Left colon (tissue), 2 donors: ENCODE measurements at places on chromosomes 4 and X. TPM values are rescaled to one million over a fixed set of nuclear protein-coding genes. Genes with fewer than 3 reads are reported as not detected.

PHF8 gene
- total RNA-seq, result 27.5 TPM

VCX2 gene
- not detected for total RNA-seq

SSX2B gene
- total RNA-seq, result not detected

SMARCA1 gene
- total RNA-seq, result 7.0 TPM

UBA6 gene
- total RNA-seq, result 45.0 TPM

CABS1 gene
- total RNA-seq, result not detected

TEX11 gene
- total RNA-seq, result 2.0 TPM

MAGEC3 gene
- total RNA-seq, result not detected

C1GALT1C1 gene
- total RNA-seq, result 28.8 TPM

MAGEB1 gene
- total RNA-seq, result not detected

RBM46 gene
- total RNA-seq, result not detected

STS gene
- 13.7 TPM for total RNA-seq

AIFM1 gene
- 76.9 TPM for total RNA-seq

OTUD6A gene
- not detected for total RNA-seq

GRCh38 chrX:21943460-21944135 is 3.1 kb downstream of the SMS start:
- no peak for DNase-seq

DNA sequence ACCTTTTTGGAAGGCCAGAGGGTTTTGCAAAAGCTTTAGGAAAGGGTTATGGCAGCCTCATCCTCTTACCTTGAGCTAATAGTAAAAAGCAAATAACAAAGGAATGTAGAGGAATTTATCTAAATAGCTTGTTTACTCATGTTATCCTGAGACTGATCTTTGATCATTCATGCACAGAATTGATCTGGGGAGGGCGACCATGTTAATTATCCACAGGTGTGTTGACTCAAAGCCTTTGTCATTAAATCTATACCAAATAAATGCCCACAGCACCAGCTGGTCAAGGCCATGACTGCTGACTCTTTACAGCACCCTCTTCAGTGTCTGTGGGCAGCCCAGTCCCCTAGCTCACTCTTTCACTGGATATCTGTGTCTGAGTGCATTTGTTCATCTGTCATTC is 22.8 kb upstream of the DCLK2 start:
- no peak for DNase-seq

DNA sequence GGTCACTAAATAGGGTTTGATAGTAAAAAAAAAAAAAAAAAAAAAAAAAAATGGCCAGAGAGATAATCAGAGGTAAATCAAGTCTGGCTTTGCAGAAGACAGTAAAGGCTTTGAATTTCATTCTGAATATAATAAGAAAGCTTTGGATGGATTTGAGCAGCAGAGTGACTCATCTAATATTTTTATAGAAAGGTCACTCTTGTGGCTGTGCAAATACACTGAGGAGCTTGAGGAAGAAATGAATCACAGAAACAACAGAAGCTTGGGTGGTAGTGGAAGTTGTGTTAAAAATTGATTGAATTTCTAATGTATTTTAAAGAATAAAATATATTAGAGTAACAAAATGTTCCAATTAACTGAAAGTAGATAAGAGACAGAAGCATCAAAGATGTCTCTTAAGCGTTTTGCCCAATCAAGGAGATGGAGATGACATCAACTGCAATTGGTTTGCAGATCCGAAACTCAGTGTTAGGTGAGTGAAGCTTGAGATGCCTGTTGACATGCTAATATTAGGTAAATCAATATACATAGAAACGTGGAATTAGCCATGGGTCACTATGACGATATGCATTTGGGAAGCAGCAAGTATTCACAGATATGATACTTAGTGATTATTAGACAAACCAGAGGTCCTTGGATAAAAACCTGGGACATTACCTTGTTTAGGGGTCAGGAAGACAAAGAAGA is 280.5 kb downstream of the GPM6A start:
- DNase-seq, result no peak

GRCh38 chrX:105471597-105471996 is 251.1 kb upstream of the TEX13A start:
- no peak for DNase-seq

GRCh38 chrX:68942104-68942503 is 113.3 kb downstream of the EFNB1 start:
- DNase-seq, result peak; percentile 17

GRCh38 chrX:111010111-111010510 is 85.9 kb upstream of the PAK3 start:
- DNase-seq, result no peak

GRCh38 chr4:90317785-90318184 is 190.6 kb downstream of the CCSER1 start:
- DNase-seq, result no peak

DNA sequence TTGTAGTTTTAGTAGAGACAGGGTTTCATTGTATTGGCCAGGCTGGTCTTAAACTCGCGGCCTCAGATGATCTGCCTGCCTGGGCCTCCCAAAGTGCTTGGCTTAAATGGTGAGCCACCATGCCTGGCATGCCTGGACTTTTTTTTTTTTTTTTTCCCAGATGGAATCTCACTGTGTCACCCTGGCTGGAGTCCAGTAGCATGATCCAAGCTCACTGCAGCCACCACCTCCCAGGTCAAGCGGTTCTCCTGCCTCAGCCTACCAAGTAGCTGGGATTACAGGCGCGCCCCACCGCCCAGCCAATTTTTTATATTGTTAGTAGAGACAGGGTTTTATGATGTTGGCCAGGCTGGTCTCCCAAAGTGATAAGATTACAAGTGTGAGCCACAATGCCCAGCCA is 8.4 kb downstream of the UBE2K start:
- DNase-seq, result peak; percentile 45

GRCh38 chr4:56086561-56086960 is 137.8 kb downstream of the CEP135 start:
- DNase-seq, result no peak

- no peak for DNase-seq
Observed at GRCh38 chr4:114005569-114006442, 26.4 kb upstream of the ARSJ start.

- DNase-seq, result no peak
Observed at GRCh38 chr4:33485111-33485510, 2759.2 kb downstream of the ARAP2 start.

DNA sequence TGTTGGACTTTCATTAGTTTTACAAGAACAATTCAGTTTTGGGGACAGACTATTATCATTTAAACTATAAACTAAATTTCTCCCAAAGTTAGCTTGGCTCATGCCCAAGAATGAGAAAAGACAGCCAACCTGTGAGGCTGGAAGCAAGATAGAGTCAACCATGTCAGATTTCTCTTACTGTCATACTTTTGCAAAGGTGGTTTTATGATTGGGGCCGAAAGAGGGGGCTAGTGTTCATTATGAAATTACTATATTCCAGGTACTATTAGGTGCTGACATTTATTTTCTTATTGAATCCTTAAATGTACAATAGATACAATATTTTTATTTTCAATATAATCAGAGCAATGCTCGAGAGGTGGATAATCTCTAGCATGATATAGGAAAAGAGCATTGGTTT is 30.6 kb downstream of the HERC6 start:
- no peak for DNase-seq

GRCh38 chrX:69155786-69156520 is 9.3 kb downstream of the PJA1 start:
- no peak for DNase-seq

DNA sequence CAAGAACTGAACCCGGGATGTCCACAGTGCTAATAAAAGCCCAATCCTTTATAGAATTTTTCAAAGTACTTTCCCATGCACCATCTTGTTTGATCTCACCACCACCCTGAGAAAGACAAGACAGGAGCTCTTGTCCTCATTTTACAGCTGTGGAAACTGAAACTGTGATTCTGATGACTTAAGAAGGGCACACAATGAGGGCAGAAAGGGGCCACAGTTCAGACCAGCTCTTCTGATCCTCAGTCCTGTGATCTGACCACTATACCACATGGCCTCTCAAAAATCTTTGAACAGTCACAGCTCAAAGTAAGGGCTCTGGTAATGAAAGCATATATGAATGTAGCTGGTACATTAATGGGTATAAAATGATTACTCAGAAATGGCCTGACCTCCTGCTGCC is 127.3 kb upstream of the CPEB2 start:
- DNase-seq, result no peak

DNA sequence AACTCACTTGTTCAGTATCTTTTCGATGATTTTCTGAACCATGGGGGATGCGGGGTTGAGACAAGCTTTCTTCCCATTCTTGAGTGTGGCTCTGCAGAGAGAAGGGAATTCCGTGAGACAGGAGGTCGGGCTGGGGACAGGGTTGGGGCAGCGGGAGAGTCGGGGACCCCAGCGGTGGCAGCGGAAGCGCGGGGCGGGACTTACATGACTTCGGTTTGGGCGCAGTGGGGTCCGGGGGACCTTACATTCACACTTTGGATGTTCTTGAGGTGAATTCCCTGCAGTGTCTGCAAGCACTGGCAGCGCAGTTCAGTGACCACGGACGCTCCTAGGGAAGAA is 434 bp downstream of the CXCL3 start:
- DNase-seq, result no peak

DNA sequence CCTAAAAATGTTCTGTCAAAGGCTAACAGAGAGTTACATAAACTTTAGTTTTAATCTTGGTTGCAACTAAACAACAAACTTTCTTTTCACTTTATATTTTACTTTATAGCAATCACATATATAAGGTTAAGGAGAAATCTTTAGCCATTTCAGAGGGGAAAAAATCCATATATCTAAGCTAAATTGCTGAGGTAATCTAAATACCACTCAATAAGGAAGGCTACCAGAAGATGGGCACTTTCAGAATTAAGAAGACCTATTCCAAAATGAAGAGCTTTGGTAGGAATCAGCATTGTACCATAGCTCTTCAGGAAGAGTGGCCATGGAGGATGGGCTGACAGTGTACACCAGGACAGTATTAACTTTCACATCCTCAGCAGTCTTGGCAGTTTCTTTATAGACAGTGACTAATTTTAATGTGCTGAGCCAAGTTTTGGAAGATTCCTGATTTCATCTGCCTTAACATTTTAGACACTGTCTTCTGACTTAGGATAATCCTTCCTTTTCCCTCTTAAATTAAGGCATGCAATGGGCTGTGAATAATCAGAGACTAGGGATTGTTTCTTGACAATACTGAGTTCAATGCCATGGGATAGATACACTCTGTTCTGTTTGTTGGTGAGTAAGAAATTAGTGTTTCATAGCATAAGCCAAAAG is 7.1 kb downstream of the FAT4 start:
- no peak for DNase-seq

DNA sequence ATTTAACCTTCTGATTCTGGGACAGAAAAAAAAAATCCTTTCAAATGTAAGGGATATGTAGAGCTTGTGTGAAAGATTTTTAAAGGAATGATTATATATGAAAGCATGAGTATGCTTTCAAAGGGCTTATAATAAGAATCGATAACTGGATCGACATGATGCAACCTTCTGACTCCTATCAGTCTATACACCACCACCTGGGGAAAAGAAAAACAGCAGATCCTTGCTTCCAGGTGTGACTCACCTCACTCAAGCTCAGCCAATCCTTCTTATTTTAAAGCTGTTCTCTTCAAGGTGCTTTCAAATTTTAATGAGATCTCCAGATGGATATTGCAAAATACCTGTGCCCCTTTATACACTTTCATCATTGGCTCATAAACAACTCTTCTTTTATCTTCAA is 102.1 kb upstream of the EDNRA start:
- DNase-seq, result no peak

DNA sequence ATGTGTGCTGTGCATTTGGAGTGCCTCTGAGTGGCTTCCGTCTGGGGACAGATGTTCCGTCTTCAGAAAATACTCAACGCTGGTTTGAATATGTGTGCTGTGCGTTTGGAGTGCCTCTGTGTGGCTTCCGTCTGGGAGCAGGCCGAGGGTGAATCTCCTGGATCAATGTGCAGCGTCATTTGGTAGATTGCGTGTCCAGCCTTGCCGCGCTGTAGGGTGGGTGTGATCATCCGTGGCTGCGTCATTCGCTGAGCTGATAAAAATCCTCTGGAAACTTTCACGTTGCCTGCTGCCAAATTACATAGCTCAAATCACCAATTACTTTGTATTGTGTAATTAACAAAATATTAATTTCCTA is 12.1 kb downstream of the UVSSA start:
- no peak for DNase-seq
